ENCODE measurements at places on chromosomes 11 and 22.

- DNase-seq: no peak
Measured at GRCh38 chr11:36309779-36310178, 13.7 kb downstream of the PRR5L start.

DNA sequence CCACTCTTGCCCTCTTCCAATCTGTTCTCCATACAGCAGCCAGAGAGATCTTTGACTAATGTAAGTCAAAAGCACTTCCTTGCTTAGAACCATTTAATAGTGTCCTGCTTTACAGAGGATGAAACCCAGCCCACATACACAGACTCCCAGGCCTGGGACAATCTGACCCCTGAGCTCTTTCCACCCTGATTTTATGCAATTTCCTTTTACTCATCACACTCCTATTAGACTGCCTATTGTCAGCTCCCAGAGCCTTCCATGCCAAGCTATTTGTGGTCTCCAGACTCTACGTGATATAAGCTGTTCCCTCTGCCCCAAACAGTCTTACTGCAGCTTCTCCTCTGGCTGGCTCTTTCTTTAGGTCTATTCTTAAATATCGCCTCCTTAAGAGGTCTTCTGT is 28.1 kb downstream of the ME3 start:
- DNase-seq: no peak

GRCh38 chr11:395866-396265 is 1.9 kb downstream of the PKP3 start:
- no peak for DNase-seq

DNA sequence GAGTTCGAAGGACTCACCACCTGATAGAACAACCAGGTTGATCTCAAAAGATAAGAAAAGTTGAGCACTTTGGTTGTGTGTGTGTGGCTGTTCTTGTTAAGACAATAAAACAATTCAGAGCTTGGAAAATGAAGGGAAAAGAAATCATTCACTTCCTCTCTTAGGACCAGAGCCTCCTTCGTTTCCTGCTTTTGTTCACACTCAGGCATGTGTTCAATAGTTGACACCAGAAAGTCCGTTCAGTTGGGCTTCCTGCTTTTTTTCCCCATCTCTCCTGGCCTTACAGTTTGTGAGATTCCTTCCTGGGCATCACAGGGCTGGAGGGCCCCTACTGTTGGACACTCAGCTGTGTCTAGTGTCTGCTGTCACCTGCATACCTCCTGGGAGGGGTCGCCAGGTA is 48.0 kb downstream of the TSPAN18 start:
- DNase-seq: no peak

GRCh38 chr11:125343718-125344131 is 152.3 kb downstream of the FEZ1 start:
- DNase-seq: no peak

- DNase-seq: no peak
Measured at GRCh38 chr11:66951927-66952337, 6.3 kb downstream of the PC start.

DNA sequence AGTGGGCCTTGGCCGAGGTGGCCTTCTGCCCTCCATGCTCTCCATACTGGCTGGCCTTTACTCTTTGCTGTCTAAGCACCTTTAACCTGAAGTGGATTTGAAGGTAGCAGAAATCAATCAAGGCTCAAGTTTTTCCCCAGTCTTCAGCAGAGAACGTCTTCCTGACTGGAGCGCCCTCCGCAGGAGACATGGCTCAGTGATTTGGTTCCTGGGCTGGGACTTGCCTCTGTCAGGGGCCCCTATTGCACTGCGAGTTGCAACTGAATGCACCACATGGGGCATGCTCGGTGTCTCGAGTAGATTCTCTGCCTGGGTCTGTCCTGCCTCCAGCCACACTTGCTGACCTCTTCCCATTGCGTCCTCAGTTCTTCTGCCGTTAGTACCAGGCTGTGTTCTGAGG is 79.6 kb downstream of the BMAL1 start:
- no peak for DNase-seq
